ENCODE measurements at places on chromosomes 2 and 18. TPM values are rescaled to one million over a fixed set of nuclear protein-coding genes. Genes with fewer than 3 reads are reported as not detected.

DNA sequence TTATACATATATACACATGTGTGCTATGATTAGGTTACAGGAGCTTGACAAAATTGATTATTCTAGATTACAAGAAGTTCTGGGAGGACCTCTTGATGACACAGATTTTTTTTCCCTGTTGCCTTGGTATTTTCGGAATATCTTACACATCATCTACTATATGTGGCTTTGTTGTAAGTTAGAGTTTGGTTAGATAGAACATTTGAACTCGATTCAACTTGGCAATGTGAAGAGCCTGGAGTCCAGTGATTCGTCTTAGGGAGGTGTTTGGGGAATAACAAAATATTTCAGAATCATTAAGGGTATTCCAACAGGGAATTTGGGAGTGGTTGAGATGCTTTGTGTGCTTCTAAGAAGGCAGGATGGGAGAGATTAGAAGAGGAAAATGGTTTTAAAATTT is 39.3 kb upstream of the EFEMP1 start:
- DNase-seq, result no peak

DNA sequence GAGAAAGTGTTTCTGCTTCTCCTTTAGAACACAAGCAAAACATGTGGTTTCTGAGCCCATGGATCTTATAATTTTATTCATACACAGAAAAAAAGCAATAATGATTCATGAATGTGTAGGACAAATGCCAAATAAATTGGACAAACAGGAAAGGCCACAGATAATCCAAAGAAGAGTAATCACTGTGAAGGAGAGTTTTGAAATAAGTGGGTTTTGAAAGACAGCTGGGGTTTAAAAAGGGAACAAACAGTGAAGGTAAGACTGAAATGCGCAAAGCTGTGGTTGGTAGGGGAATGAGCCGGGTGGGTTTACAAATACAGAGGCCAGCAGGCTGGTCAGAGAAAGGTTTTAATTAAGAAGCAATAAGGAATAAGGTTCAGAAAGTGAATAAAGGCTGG is 50.0 kb upstream of the MBOAT2 start:
- DNase-seq, result no peak

DNA sequence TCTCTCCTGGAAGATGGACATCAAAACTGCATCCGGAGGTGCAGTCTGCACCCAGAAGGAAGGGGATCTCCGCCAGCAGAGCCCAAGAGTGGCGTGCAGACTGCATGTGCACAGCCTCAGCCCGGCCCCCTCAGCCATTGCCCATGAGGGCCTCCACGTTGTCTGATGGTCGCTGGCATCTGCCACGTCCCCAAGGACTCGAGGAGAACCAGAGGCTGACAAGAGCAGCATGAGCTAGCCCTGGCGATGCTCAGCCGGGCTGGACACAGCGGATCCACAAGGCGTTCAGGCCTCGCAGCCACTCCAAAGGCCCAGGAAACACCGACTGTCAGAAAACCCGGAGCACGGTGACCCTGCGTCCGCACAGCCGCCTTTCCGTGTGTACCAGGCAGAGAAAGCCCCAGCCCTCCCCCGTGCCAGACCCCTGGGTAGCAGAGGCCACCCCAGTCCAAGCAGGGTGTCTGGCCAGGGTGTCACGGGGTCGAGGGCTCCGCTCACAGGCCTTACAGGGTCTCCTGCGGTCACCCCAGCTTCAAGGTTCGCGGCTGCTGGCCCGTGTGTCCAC is 48.3 kb downstream of the SLC66A2 start:
- DNase-seq, result no peak

GRCh38 chr2:99565227-99565626 is 75.4 kb upstream of the REV1 start:
- DNase-seq, result no peak

GRCh38 chr18:62928326-62928725 is 213.0 kb downstream of the PHLPP1 start:
- DNase-seq, result no peak

Gene BCL2
- total RNA-seq, result 2.2 TPM

Gene DNAH7
- total RNA-seq, result 0.27 TPM

Gene CACNB4
- total RNA-seq, result 0.12 TPM

Gene DUSP19
- 2.5 TPM for total RNA-seq
